Stimulated activated CD4-positive, alpha-beta T cell treated with anti-CD3 and anti-CD28 coated beads, Interleukin-15, amount 100 ng/mL, for 24 hours (primary cell): ENCODE measurements at places on chromosomes 4 and X.

DNA sequence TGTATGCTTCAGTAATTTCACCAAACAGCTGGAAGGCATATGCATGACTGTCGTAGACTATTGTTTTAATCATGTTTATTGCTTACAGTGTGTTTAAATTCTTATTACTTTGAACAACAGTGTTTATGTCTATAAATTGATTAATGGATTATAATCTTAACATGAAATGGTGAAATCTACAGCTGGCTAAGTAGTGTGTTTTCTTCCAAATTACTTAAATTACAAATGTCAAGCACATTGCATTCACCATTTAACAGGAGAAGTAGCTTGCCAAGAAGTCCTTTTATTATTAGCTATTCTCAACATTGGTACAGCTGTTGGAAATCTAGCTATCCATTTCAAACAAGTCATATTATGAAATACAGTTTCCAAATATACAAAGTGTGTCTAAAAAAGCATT lies 849.3 kb upstream of the PCDH10 start:
- no peak for DNase-seq

- no peak for DNase-seq
Measured at GRCh38 chrX:26522501-26522900, 306.5 kb downstream of the MAGEB5 start.

DNA sequence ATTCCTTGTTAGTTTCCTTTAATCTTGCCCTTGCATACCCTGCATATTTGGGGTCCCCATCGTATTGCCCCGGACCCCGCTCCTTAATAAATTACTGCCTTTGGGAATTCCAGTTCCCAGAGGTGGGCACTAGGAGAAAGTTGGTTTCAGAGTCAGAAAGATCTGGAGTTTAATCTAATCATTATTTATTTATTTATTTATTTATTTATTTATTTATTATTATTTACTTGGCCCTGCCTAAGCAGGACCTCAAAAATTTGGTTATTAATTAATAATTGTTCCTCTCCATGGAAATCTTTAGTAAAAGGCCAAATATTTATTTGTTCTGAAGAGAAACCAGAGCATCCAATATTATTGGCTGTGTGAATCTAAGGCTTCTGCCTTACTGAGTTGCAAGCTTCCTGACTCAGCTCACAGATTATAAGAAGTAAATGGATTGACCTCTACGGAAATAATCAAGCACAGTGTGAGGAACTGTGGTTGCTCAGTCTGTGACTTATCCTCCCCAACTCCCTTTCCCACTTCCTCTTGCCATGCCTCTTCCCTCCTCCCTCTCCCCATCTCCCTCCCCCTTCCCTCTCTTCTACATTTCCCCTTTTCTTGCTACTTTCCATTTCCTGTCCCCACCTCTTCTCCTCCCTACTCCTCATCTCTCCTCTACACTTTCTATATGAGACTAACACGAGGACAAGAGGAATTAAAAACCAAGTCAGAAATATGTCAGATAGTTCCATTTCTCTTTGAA lies 61.5 kb upstream of the AP1S2 start:
- DNase-seq: no peak

DNA sequence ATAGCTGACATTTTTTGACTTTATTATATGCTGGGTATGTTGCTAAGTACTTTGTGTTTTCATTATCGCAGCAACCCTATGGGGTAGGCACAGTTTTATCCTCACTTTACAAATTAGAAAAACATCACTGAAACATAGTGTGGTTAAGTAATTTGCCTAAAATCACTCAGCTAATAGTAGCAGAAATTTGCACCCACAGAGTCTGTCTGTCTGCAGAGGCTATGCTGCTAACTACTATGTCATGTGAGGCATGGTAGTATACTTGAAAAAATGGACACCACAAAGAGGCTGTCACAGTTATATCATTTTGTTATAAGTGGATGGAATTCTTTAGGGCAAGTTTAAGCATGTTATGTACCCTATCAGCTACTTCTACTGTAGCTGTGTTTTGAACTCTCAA lies 69.0 kb downstream of the STAG2 start:
- DNase-seq: no peak

GRCh38 chr4:39658756-39659155 lies 20.1 kb upstream of the SMIM14 start:
- DNase-seq: no peak

GRCh38 chr4:12495211-12495610 lies 988.9 kb downstream of the RAB28 start:
- DNase-seq: no peak
